ENCODE measurements at places on chromosomes 5 and 9.

- DNase-seq = peak; percentile 28
Measured at GRCh38 chr9:16828340-16829281, 41.9 kb downstream of the BNC2 start.

DNA sequence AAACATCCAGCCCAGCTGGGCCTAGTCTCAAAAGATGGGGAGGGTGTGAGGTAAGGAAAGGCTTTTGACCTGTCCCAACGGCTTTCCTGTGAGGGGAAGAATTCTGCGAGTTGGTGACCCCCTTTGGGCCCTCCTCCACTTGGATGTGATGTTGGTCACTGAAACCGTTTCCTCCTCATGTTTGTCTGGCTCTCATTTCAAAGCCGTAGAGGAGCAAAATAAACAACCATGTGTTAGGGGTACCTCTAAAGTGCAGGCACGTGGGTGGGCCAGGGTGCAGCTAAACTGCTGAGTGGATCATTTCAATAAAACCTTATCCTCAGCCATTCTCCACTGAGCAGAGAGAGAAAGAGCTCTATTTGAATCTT is 84.3 kb upstream of the MELK start:
- no peak for DNase-seq

- no peak for DNase-seq
Measured at GRCh38 chr5:71699233-71699632, 19.8 kb upstream of the CARTPT start.

GRCh38 chr5:128965011-128965637 is at the start of gene SLC27A6:
Gene SLC27A6 (plus strand): TSS chr5:128965488. CDS start chr5:128966138, 650 bp downstream.
- peak; percentile 68 for DNase-seq

GRCh38 chr9:135308821-135309762 is 170.5 kb upstream of the PPP1R26 start:
- DNase-seq = no peak

- no peak for DNase-seq
Measured at GRCh38 chr9:98161851-98162250, 30.6 kb downstream of the CORO2A start.

DNA sequence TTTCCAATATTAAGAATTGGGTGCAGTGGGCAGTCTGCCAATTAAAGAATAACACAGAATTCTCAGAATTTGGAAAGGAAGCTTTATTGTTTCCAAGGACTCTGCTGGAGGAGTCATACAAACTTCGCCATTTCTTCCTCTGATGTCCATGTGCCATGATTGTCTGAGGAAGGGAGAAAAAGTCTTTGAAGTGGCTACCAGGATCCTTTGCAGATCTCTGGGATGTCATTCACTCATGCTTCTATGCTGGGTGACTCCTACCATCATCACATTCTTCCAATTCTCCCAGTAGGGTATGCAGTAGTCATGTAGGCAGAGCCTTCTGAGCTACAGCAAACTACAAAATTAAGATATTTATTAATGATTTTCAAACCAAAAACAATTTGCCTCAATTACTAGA is 3.2 kb upstream of the SMAD5 start:
- DNase-seq = no peak

DNA sequence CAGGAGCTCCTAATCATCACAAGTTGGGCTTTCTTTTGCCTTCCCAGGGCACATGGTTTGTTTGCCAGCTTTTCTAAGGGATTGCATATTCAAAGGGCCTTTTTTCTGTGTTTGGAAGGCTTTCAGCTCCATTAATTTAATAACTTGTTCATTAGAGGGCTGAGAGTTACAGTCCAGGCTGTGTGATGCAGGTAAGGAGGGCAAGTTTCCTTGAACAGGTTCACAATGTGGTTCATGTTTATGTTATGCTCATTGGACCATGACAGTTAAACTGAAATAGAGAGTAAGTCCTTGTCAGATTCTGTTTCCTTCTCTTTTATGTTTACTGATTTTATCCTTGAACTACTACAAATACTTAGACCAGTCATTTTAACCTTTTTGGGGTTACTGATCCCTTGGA is 174.4 kb downstream of the MARCHF11 start:
- DNase-seq = no peak

DNA sequence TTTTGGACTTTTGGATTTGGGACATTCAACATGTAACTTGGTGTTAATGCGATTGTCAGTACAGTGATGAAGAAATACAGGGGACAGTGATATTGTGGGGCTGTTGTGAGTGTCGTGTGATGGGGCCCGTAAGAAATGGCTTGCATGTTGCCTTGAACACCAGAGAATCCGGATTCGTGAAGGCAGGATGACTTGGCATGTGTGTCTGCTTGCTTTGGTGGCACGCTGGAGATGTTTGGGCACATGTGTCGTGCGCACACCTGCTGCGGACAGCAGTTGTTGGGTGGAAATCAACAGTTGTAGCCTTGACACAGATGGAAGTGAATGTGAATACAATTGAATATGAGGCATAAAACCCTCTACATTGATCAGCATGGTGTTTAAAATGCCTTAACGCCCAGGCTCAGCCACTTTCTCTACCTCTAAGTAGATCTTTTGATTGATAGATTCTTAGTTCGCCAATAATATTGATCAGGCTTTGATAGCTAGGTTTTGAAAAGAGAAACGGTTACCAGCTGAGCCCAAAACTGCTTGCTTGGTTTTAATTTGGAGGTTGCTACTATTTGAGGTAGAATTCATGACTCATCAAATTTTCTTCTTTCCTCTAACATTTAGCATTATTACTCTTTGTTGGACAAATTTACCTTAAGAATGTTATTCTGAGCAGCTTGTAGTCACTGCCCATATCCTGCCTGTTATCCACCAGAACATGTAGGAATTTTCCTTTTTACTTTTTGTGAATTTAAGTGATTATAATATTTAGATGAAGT is 94.4 kb downstream of the TRIO start:
- DNase-seq = no peak

GRCh38 chr9:136695955-136696354 is 8.7 kb upstream of the AGPAT2 start:
- DNase-seq = no peak

GRCh38 chr5:159050316-159051143 is 49.2 kb downstream of the EBF1 start:
- DNase-seq = no peak

DNA sequence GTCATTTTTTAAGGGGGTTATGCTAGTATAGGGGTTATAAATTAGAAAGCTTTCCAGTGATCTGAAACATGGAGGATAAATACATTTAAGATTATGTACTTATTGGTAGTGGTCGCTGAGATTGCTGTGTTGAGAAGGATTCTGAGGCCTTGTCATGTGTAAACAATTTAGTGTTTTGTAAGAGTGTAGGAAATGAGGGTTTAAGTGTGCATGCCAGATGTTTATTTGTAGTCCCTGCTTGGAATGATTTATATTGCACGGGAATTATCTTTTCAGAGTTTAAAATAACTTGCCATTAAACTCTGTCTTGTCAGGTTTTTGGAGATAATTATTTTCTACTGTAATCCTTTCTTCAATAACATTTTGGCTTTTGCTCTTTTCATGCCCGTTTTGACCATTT is 19.4 kb downstream of the ZNF618 start:
- no peak for DNase-seq

- no peak for DNase-seq
Measured at GRCh38 chr5:55250064-55250463, 16.7 kb upstream of the CCNO start.

DNA sequence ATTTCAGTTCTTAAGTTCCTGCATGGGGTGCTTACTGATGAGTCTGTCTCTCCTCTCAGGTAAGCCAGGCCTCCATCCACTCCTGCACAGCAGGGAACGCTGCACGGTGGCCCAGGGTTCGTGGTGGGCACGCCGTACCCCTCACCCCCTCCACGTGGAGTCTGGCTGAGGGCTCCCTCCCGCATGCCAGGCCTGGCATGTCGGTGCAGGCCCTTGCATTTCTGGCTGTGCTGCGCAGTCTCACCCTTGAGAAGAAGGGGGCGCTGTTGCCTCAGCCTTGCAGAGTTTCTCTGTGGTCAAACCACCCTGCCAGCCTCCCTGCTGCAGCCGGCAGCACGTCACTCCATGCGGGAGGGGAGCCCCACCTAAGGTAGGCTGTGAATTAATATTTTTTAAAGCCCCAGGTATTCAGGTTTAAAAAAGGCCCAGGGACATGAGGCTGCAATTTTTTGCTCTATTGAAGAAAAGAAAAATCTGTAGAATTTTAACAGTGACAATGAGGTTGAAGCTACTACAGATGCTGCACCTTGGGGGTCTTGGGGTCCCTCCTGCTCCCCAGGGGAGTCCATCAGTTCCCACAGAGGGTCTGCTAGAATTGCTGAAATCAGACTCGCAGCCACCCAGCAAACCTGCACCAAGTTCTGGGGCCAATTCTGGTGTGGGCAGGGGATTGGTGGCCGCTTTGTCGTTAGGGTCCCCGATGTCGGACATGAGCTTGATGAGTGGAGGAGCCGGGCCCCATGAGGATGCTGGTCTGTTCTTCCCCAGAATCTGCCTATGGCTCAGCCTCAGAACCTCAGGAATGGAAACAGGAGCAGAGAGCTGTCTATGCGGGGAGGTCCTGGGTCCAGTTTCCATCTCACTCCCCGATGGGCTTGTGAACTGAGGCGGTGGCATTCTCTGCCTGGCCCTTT is 52.6 kb downstream of the TENT4A start:
- peak; percentile 77 for DNase-seq

DNA sequence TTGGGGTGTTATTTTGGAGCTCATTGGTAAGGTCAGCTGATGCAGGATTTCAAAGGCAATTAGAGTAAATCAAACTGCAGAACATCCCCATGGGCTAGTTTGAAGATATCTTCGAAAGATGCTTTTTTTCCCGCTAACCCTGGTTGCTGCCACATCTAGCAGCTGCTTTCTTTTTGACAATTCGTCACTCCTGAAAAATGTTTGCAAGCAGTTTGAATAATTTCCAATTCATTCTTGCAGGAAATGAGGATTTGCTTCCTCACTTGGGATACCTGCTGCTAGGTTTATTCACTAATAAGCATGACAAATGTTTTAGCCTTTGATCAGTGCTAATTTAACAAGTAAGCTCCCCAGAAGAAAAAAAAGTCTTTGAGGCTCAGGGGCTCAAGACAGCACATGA is 649.6 kb upstream of the RORB start:
- no peak for DNase-seq

DNA sequence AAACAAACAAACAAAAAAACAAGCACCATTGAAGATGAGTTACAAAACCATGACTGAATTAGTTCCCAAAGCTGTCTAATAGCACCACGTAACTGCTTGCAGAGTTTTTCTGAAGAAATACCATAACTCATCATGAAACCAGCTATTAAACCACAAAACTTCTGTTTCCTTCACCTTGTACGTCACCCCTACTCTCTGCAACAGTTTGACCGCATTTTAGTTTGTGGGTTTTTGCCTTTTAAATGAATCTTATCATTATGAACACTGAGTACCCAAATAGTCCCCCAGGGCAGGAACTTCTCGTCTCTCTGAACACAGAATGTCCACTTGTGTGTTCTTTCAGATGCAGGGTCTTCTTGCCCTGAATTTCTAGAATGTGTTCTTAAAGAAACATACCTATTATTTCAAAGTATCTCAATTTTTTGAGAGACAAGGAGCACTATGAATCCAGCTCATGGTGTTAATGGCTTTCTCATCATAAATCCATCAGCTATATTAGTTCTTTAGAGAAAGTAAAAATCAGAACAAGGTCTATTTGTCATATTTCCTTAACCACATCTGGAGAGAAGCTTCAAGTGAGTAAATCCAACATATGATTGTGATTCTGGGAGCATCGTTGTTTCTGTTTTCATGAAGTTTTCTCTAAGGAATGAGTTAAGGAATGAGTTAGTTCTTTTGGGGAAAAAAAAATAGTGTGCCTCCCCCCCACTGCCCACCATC is 210.6 kb downstream of the AUH start:
- no peak for DNase-seq

- DNase-seq = no peak
Measured at GRCh38 chr9:137470785-137471184, 11.7 kb upstream of the NSMF start.

DNA sequence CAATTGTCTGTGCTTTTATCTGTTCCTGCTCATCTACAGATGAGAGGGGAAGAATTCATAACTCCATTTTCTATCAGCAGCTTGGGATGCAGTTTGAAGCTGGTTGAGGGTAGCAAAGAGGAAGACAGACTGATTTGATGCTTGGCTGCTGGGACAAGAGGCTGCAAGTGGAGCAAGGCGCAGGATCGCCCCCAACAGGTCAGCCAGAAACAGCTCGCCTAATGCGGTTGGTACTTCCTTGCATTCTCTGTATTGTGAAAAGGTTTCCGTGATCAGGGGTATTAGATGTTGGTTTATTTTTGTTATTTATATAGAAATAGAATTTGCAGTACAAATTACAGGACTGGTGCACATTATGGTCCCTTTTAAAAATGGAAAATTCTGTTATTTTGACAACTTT is 40.6 kb downstream of the ZNF883 start:
- peak; percentile 35 for DNase-seq

GRCh38 chr9:125761676-125762450 is 14.7 kb downstream of the PBX3 start:
- no peak for DNase-seq

GRCh38 chr5:51225789-51226742 is 157.2 kb upstream of the ISL1 start:
- peak; percentile 23 for DNase-seq

DNA sequence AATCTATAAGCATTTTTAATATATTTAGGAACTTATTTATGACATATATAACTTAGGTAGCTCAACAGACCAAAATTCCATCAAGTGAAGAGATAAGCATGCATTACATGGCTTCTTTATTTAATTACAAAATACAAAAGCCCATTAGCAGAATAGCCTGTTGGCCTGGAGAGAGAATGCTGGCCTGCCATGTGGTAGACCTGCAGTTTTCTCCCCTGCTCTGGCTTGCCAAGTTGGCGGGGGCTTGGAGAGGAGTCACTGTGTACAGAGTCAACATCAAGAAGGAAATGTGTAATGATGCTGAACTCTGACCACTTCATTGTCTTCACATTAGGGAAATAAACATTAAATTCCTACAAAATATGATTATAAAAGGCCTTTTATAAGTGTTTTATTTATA is 69.8 kb upstream of the CNTLN start:
- DNase-seq = no peak

- no peak for DNase-seq
Measured at GRCh38 chr5:455806-456205, 12.8 kb downstream of the EXOC3 start.

DNA sequence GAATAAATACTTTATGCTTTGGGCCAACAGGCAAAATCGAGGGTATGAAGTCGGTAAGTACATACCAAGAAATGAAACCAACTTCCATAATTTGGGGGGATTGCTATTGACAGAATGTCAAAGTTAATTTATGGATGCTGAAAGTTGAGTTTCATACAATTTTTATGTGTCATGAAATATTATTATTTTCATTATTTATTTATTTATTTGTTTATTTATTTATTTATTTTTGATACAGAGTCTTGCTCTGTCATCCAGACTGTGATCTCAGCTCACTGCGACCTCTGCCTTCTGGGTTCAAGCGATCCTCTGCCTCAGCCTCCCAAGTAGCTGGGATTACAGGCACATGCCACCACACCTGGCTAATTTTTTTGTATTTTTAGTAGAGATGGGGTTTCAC is 4.5 kb upstream of the GMCL2 start:
- DNase-seq = no peak

- no peak for DNase-seq
Measured at GRCh38 chr9:33731142-33731541, 64.2 kb upstream of the PRSS3 start.

- DNase-seq = no peak
Measured at GRCh38 chr5:172973931-172974330, 9.6 kb upstream of the ATP6V0E1 start.
